ENCODE measurements at places on chromosomes 5 and 9.

GRCh38 chr5:674630-675011 is 18.5 kb downstream of the TPPP start:
- peaks cover 2% of the 10 kb centered on the region for H3K27me3 ChIP-seq
- H3K4me1 ChIP-seq, result peaks cover 20% of the 10 kb centered on the region
- no peak for DNase-seq
- H3K36me3 ChIP-seq, result no peaks in the 10 kb centered on the region
- H3K4me3 ChIP-seq, result no peak overlapping the region

- H3K4me3 ChIP-seq, result no peak overlapping the region
- H3K36me3 ChIP-seq, result no peaks in the 10 kb centered on the region
- peak overlapping the region; percentile 34 for H3K27ac ChIP-seq
- DNase-seq, result no peak
Measured at GRCh38 chr9:114394523-114395333, 6.9 kb upstream of the AKNA start.

DNA sequence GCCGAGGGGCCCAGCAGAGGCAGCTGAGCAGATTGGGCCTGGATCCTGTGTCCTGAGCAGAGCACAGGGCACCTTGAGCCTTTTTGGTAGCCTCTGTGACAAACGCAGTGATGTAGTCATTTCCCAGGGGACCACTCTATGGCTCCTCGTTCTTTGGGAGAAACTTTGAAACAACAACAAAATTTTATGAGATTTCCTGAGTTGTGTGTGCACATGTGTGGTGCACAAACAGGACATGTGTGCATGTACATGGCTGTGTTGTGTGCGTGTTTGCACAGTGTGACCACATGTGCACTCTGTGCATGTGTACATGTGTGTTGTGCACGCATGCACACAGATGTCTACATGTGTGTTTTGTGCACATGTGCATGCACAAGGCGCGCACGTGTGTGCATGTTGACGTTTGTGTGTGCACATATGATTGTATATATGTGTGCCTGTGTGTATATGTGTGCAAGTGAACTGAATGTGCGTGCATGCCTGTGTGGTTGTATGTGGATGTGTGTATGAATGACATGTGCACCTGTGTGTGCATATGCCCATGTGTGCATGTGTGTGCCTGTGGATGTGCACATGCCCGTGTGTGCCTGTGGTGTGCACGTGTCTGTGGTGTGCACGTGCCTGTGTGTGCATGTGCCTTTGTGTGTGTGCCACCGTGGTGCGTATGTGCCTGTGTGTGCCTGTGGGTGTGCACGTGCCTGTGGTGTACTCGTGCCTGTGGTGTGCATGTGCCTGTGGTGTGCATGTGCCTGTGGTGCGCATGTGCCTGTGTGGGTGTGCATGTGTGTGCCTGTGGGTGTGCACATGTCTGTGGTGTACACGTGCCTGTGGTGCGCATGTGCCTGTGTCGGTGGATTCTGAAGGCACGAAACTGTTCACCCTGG is 221.6 kb downstream of the CACNA1B start:
- H3K27me3 ChIP-seq, result no peaks in the 10 kb centered on the region
- no peaks in the 10 kb centered on the region for H3K36me3 ChIP-seq
- H3K4me1 ChIP-seq, result no peaks in the 10 kb centered on the region
- DNase-seq, result no peak
- H3K27ac ChIP-seq, result no peak overlapping the region

GRCh38 chr5:93794954-93795353 is 53.6 kb upstream of the POU5F2 start:
- H3K4me3 ChIP-seq, result no peak overlapping the region
- DNase-seq, result no peak
- peaks cover 18% of the 10 kb centered on the region for H3K4me1 ChIP-seq
- no peak overlapping the region for H3K27ac ChIP-seq
- H3K36me3 ChIP-seq, result no peaks in the 10 kb centered on the region
- no peaks in the 10 kb centered on the region for H3K27me3 ChIP-seq

GRCh38 chr5:82365744-82366228 is 87.6 kb upstream of the RPS23 start:
- H3K4me1 ChIP-seq, result peaks cover 4% of the 10 kb centered on the region
- H3K4me3 ChIP-seq, result no peak overlapping the region
- no peaks in the 10 kb centered on the region for H3K27me3 ChIP-seq
- no peaks in the 10 kb centered on the region for H3K36me3 ChIP-seq

- peak; percentile 31 for DNase-seq
- no peaks in the 10 kb centered on the region for H3K27me3 ChIP-seq
- peaks cover 58% of the 10 kb centered on the region for H3K36me3 ChIP-seq
- no peak overlapping the region for H3K4me3 ChIP-seq
Measured at GRCh38 chr9:27353474-27354229, 56.7 kb upstream of the EQTN start.

DNA sequence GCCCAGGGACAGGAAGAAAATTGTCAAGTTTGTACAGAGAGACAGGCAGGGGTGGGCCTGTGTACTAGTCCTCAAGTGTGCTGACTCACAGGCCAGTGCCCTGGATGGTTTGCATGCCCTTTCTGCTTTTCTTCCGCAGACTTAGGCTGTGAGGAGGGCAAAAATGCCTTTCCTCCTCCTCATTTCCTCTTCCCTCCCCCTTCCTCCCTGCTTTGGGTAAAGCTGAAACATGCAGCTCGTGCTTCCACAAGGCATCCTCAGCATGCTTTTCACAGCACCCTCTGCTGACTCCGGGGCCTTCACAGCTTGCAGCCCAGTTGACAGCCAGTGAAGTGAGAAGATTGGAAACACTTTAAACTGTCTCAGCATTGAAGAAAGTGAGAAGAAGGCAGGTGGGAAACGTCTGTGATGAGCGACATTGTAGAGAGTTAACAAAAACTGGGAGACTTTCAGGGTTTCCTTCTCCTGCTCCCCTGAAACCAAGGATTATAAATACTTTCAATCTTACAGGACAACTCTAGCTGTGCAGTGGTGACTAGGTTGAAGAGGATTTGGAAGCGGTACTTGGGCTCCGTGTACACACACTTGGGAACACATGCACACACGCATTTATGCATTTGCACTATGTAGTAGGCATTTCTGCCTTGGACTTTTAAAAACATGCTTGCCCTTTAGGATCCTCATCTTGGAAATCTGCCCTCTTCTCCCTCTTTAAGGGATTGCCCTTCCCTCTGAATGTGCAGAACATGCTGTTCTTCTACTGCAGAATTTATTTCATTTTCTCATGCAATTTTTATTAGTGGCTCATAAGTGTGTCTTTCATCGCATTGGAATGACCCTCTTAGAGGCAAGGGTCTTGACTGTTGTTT is 138.8 kb downstream of the GRIA1 start:
- H3K4me1 ChIP-seq, result peaks cover 20% of the 10 kb centered on the region
- H3K4me3 ChIP-seq, result no peak overlapping the region
- H3K27ac ChIP-seq, result peak overlapping the region; percentile 29
- no peaks in the 10 kb centered on the region for H3K27me3 ChIP-seq
- no peaks in the 10 kb centered on the region for H3K36me3 ChIP-seq

DNA sequence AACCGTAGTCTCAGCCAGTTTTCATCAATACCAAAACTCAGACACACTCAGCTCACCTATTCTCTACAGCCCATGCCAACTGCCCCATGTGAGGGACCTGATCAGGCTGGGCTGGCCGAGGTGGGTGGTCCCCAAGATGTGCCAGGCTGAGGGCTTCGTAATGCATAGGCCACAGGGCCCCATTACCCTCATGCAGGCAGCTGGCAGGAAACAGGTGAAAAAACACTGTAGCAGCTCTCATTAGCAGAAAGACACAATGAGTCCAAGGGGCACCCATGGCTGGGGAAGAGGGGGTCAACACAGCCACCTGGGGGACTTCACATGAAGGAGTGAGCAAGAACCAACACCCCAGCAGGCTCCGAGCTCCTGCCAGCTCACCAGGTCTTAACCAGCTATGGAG is 8.2 kb downstream of the IPPK start:
- H3K27ac ChIP-seq, result no peak overlapping the region
- H3K27me3 ChIP-seq, result no peaks in the 10 kb centered on the region
- peaks cover 28% of the 10 kb centered on the region for H3K36me3 ChIP-seq
- DNase-seq, result no peak
- no peak overlapping the region for H3K4me3 ChIP-seq
- H3K4me1 ChIP-seq, result peaks cover 15% of the 10 kb centered on the region

- no peak overlapping the region for H3K27ac ChIP-seq
- H3K27me3 ChIP-seq, result no peaks in the 10 kb centered on the region
- H3K4me1 ChIP-seq, result no peaks in the 10 kb centered on the region
- no peak overlapping the region for H3K4me3 ChIP-seq
Measured at GRCh38 chr9:117375956-117376355, 38.9 kb downstream of the ASTN2 start.

DNA sequence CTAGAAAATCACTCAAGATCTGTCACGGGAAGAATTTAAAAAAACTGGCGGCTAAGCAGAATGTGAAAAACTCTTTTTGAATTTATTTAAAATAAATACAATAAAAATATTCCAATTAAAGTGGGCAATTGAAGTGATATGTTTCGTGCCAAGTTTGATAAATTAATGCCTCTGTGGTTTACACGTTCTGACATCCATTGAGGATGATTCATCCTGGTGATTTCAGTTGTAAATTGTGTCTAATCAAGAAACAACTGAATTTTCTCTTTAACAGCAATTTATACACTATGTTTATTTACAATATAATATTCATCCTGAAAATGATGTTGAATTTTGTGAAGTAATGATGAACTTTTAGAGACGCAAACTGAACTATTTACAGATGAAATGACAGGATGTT is 21.0 kb upstream of the OSMR start:
- H3K4me1 ChIP-seq, result no peaks in the 10 kb centered on the region
- H3K27ac ChIP-seq, result no peak overlapping the region
- H3K4me3 ChIP-seq, result no peak overlapping the region
- DNase-seq, result no peak
- no peaks in the 10 kb centered on the region for H3K36me3 ChIP-seq

- no peak overlapping the region for H3K27ac ChIP-seq
- H3K27me3 ChIP-seq, result no peaks in the 10 kb centered on the region
- H3K4me1 ChIP-seq, result no peaks in the 10 kb centered on the region
- no peak overlapping the region for H3K4me3 ChIP-seq
- no peak for DNase-seq
- no peaks in the 10 kb centered on the region for H3K36me3 ChIP-seq
Measured at GRCh38 chr9:24561957-24562356, 16.3 kb upstream of the IZUMO3 start.

- H3K27me3 ChIP-seq, result no peaks in the 10 kb centered on the region
- no peaks in the 10 kb centered on the region for H3K36me3 ChIP-seq
- H3K4me1 ChIP-seq, result no peaks in the 10 kb centered on the region
- no peak for DNase-seq
- no peak overlapping the region for H3K27ac ChIP-seq
Measured at GRCh38 chr5:2674456-2674855, 77.0 kb downstream of the IRX2 start.

GRCh38 chr9:126809068-126809467 is 4.2 kb downstream of the ZBTB43 start:
- H3K27me3 ChIP-seq, result no peaks in the 10 kb centered on the region
- no peak overlapping the region for H3K4me3 ChIP-seq
- H3K36me3 ChIP-seq, result peaks cover 8% of the 10 kb centered on the region
- peaks cover 6% of the 10 kb centered on the region for H3K4me1 ChIP-seq
- no peak overlapping the region for H3K27ac ChIP-seq

- H3K36me3 ChIP-seq, result no peaks in the 10 kb centered on the region
- H3K4me3 ChIP-seq, result no peak overlapping the region
- H3K27ac ChIP-seq, result no peak overlapping the region
Measured at GRCh38 chr9:136091582-136092352, 3.3 kb downstream of the NACC2 start.

DNA sequence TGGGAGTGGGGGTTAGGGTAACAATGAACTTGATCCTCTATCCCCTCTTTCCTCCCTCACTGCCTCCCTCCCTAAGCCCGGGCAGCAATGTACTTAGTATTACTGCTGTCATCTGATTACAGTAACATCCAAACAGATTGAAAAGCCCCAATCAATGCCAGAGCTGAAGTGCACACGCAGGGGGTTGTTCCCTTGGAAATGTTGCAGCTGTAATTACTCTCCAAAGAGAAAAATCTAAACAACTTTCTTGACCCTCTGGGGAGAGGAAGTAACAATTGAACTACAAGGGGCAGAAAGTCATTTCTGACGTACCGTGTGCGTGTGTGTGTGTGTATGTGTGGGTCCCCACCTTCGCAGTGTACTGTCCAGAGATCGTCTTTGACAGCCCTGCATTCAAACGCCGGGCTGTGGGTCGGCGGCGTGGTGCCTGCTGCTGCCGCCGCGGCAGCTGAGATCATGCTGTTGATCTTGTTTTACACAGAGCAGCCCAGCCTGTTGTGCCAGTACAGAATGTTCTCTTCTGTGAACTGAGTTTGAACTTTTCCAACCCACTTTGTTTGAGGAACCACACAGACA is 66.0 kb upstream of the KLF9 start:
- H3K4me1 ChIP-seq, result peaks cover 11% of the 10 kb centered on the region
- peaks cover 42% of the 10 kb centered on the region for H3K27me3 ChIP-seq
- no peak overlapping the region for H3K4me3 ChIP-seq
- no peak for DNase-seq

DNA sequence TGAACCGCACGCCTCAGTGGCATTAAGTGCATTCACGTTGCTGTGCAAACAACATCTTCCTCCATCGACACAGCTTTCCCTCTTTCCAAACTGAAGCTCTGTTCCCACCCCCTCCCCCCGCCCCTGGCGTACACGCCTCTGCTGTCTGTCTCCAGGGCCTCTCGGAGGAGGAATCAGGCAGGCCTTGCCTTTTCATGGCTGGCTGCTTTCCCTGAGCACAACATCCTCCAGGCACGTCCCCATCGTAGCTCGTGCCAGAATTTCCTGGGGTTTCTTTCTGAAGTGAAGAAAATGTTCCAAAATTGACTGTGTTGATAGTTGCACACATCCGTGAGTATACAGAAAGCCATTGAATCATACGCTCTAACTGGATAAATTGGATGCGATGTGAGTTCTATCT is 22.3 kb upstream of the TMEM250 start:
- H3K4me1 ChIP-seq, result peaks cover 2% of the 10 kb centered on the region
- no peaks in the 10 kb centered on the region for H3K36me3 ChIP-seq
- DNase-seq, result no peak
- H3K4me3 ChIP-seq, result no peak overlapping the region
- H3K27me3 ChIP-seq, result peaks cover 57% of the 10 kb centered on the region
- no peak overlapping the region for H3K27ac ChIP-seq

DNA sequence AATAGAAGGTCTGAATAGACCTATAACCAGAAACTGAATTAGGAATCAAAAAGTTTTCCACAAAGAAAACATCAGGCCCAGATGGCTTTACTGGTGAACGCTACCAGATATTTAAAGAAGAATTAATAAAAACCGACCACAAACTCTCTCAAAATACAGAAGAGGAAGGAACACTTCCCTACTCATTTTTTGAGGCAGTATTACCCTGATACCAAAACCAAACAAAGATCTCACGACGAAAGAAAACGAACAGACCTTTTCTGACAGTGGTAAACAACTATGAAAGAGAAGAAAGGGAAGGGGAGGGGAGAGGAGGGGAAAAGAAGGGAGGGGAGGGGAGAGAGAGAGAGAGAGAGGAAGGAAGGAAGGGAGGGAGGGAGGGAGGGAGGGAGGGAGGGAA is 13.5 kb downstream of the B4GALT1 start:
- H3K27ac ChIP-seq, result no peak overlapping the region
- H3K4me3 ChIP-seq, result no peak overlapping the region
- no peaks in the 10 kb centered on the region for H3K36me3 ChIP-seq
- no peak for DNase-seq
- H3K4me1 ChIP-seq, result peaks cover 8% of the 10 kb centered on the region

- H3K27ac ChIP-seq, result no peak overlapping the region
- H3K4me3 ChIP-seq, result no peak overlapping the region
- no peaks in the 10 kb centered on the region for H3K36me3 ChIP-seq
- no peak for DNase-seq
- H3K27me3 ChIP-seq, result no peaks in the 10 kb centered on the region
- H3K4me1 ChIP-seq, result no peaks in the 10 kb centered on the region
Measured at GRCh38 chr9:69877852-69878514, 57.4 kb downstream of the CFAP95 start.

GRCh38 chr9:96619124-96619465 is 548 bp downstream of the CDC14B start:
- H3K27me3 ChIP-seq, result no peaks in the 10 kb centered on the region
- no peak for DNase-seq
- peaks cover 19% of the 10 kb centered on the region for H3K4me1 ChIP-seq
- no peak overlapping the region for H3K27ac ChIP-seq
- H3K4me3 ChIP-seq, result peak overlapping the region; percentile 75

Measured in neuronal stem cell (in vitro differentiated cells).